ENCODE measurements at places on chromosomes 3 and 15.

- DNase-seq: no peak
Measured at GRCh38 chr3:40096661-40097111, 212.8 kb upstream of the EIF1B start.

GRCh38 chr3:28476194-28476593 lies 127.6 kb upstream of the AZI2 start:
- DNase-seq: peak; percentile 76

DNA sequence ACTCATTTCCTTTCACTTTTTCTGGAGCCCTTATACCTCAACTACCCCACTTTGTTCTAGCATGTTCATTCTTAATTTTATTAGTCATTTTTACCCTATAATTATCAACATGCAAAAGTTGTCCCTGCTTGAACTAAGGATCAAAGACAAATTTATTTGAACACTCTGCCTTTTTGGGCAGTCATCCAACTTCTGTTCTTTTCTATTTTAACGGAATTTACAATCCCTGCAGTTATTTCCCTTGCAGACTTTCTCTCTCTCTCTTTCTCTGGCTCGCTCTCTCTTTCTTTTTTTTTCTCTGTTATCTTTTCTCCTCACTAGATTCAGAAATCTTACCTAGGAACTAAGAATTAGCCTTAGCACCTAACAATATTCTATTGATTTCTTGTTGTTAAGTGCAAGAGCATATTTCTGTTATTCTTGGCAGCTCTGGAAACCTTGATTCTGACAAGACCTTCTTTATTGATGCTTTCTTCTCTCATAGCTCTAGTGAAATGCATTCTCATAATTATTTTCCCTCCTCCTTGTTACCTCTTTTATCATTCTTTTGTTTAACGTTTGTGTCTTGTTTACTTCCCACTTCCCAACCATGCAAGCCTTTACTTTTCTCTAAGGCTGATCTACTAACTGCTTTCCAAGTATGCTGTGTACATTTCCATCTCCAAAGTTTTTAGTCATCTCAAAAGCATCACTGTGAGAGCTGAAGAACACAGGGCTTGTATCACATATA lies 951.6 kb downstream of the DIPK2A start:
- DNase-seq: peak; percentile 47

GRCh38 chr3:180947761-180948390 lies 35.4 kb downstream of the FXR1 start:
- peak; percentile 22 for DNase-seq

DNA sequence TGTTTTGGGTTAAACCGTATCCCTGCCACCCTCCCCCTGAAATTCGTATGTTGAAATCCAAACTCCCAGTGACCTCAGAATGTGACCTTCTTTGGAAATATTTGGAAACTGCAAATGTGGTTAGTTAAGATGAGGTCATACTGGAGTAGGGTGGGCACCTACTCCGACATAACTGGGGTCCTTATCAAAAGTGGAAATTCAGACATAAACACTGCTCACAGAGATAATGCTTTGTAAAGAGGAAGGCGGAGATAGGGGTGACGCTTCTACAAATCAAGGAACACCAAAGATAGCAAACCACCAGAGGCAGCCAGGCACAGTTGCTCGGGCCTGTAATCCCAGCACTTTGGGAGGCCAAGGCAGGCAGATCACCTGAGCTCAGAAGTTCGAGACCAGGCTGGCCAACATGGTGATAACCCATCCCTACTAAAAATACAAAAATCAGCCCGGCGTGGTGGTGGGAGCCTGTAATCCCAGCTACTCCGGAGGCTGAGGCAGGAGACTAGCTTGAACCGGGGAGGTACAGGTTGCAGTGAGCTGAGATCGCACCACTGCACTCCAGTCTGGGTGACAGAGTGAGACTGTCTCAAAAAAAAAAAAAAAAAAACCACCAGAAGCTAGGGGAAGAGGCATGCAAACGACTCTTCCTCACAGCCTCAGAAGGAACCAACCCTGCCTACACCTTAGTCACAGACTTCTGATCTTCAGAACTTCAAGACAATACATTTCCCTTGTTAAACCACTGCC lies 51.1 kb upstream of the CHD2 start:
- DNase-seq: peak; percentile 92

DNA sequence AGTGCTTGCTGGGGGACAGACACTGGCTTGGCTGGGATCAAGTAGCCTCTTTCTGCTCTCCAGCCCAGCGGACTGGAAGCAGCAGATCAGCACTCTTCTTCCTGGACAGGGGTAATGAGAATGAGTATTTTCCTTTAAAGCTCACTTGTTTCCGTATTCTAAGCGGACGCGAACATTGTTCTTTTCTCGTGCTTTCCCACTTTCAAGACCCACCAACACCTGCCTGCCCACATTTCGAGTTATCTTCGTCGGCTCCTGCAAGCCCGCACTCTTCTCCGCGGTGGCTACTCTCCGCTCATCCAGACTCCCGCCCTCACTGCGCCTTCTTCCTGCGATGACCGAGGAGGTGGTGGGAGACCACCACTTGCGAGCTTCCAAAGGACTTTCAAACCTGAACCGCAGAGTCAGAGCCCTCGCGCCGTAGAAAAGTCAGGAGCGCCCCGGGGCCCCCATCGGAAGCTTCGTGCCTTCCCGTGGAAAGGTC lies 1.6 kb upstream of the PPM1L start:
- peak; percentile 55 for DNase-seq

GRCh38 chr3:19392150-19392549 lies 243.8 kb downstream of the KCNH8 start:
- no peak for DNase-seq

DNA sequence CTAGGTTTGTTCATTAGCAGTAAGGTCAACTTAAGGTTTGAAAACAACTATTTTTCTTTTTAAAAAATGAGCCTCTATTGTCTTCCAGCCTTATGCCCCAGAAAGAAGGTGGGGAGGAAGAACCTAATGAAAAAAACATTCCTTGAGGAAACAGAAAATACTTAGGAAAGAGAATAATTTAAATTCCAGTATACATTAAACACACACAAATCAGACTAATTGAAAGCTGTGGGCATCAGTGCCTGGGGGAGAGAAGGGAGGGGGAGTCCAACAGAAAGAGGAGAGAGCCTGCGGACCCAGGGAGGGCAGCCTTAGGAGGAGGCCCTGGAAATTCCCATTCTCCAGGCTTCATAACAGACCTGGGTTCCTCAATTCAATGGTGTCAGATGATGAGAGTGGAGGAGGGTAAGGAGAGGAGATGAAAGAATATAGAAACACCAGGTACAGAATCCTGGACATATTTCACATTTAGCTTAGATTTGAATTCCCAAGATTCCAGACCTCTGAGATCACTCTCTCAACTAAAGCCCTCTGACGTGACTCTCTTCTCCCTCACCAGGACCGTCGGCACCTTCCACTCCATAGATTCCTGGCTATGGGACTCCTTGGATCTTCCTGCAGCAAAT lies 320.5 kb upstream of the UMPS start:
- peak; percentile 43 for DNase-seq

DNA sequence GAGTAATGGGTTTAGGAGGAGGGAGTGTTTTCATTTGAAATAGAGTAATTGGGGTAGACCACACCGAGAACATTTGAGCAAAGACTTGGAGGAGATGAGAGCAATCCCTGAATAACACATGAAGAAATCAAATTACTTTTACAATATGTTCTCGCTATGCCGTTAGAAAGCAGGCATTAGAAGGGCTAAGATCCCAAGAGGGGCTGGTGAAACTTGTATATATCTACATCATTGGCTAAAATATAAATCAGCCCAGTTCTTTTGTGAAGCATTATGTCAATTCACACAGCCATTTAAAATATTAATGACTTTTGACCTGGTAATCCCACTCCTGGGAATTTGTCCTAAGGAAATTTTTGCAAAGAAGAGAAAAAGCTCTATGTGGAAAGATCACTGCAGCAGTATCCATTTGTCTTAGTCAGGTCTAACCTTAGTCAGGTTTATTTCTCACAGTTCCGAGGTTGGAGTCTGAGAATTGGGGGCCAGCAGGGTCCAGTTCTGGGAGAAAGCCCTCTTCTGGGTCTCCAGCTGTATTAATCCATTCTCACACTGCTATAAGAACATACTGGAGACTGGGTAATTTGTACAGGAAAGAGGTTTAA lies 31.0 kb downstream of the CCDC32 start:
- DNase-seq: no peak

- no peak for DNase-seq
Measured at GRCh38 chr15:101055411-101055810, 136.3 kb downstream of the LRRK1 start.

Measured in fibroblast of lung (primary cell).